8988T (cell line): ENCODE measurements at places on chromosomes 1 and 21.

- DNase-seq, result no peak
These were observed 174.6 kb downstream of the GABPA start for GRCh38 chr21:25909341-25909740.

DNA sequence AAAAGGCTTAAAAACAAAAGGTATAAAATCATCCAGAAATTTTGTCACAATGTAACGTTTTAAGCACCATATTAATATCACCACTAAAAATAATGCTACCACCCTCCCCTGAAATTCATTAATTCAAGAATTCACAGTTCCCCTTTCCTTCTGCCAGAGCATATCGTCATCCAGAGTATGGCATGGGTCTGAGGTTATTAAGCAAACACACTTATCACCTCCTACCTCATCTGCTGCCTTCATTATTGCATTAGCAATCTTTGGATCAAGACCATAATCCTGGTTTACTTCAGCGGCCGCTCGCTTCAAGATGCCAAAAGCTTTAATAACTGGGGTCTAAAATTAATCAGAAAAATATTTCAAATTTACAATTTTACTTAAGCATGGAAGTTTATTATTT lies 6.2 kb downstream of the FH start:
- no peak for DNase-seq

- DNase-seq, result no peak
These were observed 60.3 kb downstream of the CD46 start for GRCh38 chr1:207811920-207812720.

- DNase-seq, result no peak
These were observed 237.9 kb downstream of the USP25 start for GRCh38 chr21:15967661-15968060.

DNA sequence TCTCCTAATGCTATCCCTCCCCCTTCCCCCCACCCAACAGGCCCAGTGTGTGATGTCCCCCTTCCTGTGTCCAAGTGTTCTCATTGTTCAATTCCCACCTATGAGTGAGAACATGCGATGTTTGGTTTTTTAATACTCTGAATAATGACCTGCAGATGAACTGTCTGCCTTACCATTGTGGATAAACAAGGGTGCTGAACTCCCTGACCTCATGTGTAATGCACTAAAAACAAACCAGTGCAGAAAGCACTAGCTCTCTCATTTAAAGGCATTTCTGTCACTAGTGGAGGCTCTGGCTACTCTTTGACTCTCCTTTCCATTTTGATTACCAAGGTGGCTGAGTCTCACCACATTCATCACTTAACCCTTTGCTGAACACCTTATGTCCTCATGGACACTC lies 23.1 kb upstream of the TRAF3IP3 start:
- no peak for DNase-seq

DNA sequence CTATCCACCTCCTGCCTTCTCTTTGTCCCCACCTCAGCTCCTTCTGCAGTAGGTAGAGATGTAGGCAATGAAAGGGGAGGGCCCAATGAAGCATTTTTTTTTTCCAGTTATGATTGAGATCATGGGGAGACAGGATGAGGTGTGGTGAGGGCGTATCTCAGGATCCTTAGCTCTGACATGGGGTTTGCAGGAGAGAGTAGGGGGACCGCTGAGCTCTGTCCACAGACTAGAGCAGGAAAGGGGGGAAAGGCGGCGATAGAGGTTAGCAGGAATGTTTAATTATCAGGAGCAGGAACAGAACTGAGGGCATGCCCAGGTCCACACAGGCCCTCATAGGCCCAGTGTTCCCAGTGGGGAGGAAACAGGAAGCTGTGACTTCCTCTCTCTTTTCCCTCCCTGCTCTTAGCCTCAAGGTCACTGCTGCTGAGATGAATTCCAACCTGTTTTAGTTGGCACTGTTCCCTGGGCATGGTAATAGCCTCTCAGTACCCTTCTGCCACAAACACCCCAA lies 901 bp upstream of the RXFP4 start:
- no peak for DNase-seq

DNA sequence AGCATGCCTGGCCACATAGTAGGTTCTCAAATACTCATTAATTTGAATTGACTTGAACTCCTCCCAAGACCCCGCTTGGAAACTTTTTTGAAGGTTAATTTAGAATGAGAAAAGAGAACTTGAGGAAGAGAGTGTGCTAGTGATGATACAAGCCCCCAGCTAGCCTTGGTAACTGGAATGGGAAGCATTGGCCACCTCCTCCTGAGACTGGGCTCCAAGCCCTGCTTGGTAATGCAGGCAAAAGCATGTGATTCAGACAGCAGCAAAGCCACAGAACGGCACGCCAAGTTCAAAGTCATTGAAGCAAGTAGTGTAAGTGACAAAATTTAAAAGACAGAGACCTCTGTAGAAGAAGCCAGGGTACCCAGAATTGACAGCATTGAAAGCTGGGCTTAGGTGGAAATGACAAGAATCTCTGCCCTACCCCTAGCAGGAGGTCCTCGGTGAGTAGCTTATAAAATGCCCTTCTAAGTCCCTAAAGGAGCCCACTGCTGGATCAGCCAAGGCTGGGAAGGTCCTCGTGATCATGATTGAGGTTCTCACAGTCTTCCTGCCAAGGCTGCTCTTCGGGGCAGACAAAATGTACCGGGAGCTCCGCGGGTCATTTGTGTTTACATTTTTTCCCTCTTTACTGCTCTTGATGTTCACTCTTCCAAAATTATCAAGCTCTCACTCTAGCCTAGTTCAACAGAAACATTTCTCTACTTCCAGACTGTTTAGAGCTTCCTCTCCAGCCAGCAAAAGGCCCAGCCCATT lies 99.4 kb downstream of the TSEN15 start:
- no peak for DNase-seq

- no peak for DNase-seq
These were observed 12.5 kb upstream of the ABCB10 start for GRCh38 chr1:229570891-229571516.

DNA sequence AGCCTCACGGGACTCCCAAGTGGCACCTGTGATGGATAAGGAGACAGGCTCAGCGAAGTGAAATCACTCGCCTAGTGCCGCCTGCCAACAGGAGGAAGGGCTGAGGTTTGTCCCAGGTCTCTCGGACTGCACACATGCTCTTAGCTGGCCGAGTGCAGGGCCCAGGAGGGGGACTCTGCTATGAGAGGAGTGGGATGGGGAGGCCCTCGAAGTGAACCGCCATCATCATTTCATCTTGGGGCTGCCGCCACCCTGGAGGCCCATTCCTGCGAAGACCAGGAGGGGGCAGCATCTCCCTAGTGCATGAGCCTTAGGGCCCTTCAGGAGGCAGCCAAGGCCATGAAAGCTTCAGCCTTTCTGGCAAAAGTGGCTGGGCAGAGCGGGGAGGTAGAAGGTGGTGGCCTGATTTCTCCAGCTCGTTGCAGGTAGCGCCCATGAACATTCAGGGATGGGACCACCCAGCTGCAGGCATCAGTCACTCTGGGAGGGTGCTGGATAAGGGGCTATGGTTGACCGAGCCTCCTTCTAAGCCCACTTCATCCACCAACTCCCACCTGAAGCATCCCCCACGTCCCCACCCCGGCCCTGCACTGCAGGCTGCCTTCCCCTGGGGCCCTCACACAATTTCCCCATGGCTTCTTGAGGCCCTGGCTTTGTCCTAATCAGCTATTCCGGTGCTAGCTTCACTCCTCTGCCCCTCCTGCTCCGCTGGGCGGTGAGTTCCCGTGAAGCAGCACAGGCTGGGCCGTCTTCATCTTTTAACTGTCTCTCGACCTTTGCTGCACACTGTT lies 17.2 kb upstream of the RASSF5 start:
- peak; percentile 90 for DNase-seq

DNA sequence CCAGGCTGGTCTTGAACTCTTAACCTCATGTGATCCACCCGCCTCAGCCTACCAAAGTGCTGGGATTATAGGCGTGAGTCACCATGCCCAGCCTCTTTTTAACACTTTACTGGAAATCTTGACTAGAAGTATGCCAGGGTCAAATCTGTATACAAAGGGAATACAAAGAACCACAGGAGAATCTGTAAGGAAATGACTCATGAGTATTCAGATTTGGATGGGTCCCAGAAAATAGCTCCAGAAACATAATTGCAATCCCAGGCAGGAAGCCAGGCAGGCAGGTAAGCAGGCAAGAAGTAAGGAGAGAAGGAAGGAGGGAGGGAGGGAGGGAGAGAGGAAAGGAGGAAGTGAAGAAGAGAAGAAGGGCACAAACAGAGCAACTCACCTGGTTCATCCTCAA lies 22.8 kb upstream of the TIAM1 start:
- DNase-seq, result no peak

GRCh38 chr1:5269901-5270300 lies 615.5 kb downstream of the AJAP1 start:
- DNase-seq, result no peak

DNA sequence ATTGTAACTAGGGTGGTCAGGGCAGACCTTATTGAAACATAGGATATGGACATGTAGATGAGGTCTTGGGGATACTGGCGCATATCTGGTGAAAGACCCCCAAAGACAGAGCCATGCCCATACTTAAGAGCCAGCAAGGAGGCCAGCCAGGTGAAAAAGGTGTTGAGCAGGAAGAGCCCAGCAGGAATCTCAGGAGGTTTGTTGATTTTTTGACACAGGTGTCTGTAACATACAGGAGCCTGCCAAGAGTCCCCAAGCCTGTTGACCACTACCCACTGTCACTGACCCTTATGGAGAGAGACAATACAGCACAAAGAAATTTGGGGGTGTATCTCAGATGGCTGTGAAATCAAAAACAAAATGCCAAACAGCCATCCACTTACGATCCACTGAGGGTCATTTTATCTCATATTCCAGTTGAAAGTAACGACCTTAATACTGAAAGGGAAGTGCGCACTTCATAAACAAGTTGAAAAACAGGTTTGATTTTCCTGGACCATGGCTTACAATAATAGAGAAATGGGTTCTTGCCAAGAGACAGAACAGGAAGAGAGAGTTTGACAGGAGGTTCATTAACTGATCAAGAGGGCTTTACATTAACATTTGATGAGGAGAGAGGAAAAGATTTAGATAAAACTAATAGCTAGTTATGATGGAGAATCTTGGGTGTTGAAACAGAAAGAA lies 163.6 kb downstream of the GLUL start:
- DNase-seq, result no peak

DNA sequence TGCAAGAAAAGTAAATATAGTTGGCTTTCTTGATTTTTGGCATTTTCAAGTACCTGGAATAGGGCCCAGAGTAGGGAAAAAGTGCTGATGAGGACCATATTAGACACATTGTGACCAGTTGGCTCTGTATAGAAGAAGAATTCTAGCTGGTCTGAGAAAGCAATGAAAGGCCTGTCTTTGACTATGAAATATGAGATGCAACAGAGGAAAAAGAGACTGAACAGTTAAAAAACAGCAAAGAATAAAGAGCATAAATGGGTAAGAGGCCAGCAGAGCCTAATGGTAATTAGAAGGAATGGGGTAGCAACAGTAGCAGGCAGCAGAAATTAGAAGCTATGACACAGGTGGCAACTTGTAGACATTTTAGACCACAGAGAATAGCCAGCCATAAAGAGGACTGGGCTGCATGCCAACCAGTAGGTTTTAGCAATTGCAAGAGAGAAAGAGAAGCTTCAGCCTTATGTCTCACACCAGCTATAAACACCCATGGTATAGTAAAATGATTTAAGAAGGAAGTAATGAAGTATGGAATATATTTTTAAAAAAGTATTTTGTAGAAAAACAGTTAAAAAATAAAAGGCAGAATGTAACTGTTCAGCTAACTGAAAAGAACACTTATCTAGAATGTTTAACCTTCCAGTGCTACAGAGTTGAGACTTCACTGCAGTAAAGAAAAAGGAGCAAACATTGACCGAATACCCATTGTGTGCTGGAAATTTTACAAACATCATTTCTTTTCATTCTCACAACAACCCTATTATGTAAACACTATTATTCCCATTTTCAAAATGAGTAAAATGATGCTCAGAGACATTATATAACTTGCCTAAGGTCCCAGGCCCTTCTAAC lies 114.1 kb downstream of the LHX4 start:
- DNase-seq, result no peak
